ENCODE measurements at places on chromosomes 4 and X.

DNA sequence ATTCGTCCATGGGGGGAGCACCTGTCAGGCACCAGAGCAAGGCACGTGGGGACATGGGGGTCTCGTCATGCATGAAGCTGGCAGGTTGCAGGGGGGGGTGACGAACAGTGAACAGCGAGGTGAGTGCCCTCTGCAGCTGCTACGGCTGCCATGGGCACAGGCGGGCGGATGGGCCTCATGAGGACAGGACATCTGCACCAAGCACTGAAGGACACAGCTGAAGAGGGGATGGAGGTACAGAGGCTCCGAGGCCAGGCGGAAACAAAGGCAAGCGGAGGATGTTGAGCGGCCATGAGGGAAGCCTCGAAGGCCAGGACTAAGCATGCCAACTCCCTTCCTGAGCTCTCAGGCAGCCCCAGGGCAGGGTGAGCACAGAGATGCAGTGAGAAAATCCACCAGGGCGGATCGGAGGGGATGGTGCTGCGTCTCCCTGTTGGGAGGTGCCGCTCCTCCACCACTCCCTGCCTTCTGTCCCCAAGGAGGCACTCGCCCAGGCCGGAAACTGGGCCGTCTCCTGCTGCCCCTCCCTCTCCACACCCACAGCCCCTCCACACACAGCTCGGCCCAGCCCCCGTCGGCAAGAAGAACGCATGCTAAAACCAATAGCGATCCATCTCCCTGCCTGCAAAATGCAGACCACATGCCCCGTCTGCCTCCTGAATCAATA lies 24.6 kb downstream of the ABLIM2 start:
- no peak for DNase-seq

DNA sequence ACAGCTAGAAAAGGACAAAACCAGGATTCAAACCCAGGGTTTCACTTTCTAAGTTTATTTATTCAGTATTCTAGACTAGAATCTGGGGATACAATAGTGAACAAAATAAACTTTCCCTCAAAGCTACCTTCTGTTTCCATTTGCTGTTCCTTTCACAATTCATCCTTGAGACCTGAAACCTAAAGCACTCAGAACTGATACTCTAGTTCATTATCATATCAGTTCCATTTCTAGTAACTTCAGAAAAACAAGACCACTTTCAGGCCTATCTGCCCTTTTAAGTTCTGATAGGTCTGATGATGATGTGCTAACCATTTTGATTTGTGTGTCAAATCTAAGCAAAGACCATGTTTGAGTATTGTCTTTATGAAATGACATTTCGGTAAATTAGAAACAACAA lies 7.8 kb upstream of the XK start:
- DNase-seq: no peak

GRCh38 chr4:2593003-2593402 lies 56.6 kb downstream of the FAM193A start:
- no peak for DNase-seq

DNA sequence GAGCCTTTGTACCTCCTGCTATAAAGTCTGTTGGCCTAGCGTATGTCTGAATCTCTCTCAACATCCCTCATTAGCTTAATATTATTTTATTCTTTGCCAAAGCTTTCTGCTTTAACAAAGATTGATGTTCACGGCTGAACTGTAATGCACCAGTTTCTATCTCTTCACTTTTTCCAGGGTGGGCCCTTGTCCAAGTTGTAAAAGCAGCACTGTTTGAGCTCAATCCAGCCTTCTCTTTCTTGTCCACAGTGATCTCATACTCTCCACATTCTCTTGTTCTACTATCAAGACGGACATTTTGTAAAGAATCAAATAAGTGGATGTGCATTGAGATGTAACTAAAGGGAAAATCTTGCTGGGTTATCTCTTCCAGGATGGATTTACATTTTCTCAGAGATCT lies 34.4 kb upstream of the RTL3 start:
- DNase-seq: no peak

DNA sequence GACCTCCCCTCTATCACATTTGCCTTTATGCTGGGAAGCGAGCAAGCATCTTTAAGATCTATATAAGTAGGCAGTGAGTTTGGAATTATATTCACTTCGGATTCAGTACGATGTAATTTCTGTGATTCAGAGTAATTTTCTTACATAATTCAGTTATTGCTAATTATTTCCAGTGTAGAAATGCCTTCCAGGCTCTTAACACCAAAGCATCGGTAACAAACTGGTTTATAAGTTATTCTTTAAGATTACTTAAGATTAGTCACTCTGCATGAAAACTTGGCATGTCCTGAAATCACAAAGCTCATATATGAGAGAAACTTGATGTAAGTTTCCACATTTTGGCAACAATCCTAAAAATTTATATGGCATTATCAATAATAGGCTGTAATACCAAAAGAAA lies 120.8 kb downstream of the ADAMTS3 start:
- DNase-seq: no peak

GRCh38 chr4:4842476-4843441 lies 16.7 kb upstream of the MSX1 start:
- no peak for DNase-seq

GRCh38 chrX:134570509-134570846 lies 87.8 kb downstream of the PLAC1 start:
- DNase-seq: no peak

GRCh38 chr4:169583563-169583962 lies 28.8 kb downstream of the NEK1 start:
- no peak for DNase-seq

DNA sequence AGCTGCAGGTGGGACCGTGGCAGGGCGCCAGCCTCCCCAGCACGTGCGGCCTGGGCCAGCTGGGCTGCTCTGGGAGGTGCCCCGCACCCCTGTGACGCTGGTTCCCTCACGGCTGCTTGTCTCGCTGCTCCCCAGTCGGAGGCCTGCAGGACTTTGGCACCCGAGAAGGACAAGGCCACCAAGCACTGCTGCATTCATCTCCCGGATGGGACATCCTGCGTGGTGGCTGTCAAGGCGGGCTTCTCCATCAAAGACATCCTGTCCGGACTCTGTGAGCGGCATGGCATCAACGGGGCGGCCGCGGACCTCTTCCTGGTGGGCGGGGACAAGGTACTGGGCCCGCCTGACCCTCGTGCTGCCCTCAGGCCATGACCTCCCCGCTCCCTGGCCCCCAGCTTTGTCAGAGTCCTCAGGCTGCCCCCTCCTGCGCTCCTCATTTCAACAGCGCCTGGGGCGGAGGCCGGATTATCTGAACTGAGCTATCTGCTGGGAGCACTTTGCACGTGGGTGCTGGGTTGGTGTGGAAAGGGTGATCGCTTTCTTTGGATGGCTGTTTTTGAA lies 19.4 kb upstream of the HGFAC start:
- no peak for DNase-seq

- DNase-seq: no peak
Observed at GRCh38 chr4:137226900-137227299, 305.4 kb downstream of the PCDH18 start.

DNA sequence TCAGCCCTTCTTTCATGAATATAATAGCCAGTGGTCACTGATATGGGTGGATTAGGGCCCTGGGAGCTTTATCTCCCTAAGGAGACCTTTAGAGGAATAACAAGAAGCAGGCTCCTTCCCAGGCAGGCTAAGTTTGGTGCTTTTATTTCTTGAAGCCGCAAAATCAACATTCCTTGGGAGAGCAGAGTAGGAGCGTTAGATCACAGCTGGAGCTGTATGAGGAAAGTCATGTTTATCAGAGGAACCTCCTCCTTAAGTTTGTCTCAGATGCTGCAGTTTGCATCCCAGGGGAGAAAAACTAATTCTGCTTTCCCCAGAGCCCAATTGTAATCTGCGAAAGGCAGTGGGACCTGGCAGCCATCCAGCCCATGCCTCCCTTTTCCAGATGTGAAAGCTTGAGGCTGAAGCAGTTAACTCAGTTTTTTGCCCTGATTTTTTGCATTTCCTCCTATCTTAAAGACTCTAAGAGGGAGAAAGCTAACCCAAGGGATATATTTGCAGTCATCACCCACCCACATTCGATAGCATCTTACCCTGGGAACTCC lies 186.0 kb upstream of the FRMPD4 start:
- no peak for DNase-seq

All from AG04450 (cell line).